ENCODE measurements at places on chromosomes 1 and 21.

- no peak for DNase-seq
Measured at GRCh38 chr1:159140474-159140873, 30.9 kb upstream of the CADM3 start.

- no peak for DNase-seq
Measured at GRCh38 chr1:12142891-12143630, 23.7 kb upstream of the TNFRSF1B start.

GRCh38 chr1:53766831-53767405 lies 28.0 kb upstream of the GLIS1 start:
- no peak for DNase-seq

GRCh38 chr1:175332515-175332914 lies 139.9 kb upstream of the KIAA0040 start:
- DNase-seq: no peak

GRCh38 chr1:35461966-35462651 lies 95.1 kb downstream of the KIAA0319L start:
- DNase-seq: peak; percentile 44

GRCh38 chr1:214551436-214552173 lies at the start of gene PTPN14:
Gene PTPN14, minus strand, starts transcription at chr1:214551602. Its CDS starts 86,799 bp downstream, at chr1:214464803.
- peak; percentile 58 for DNase-seq

GRCh38 chr1:187853505-187853904 lies 1024.8 kb downstream of the PLA2G4A start:
- DNase-seq: no peak

- no peak for DNase-seq
Measured at GRCh38 chr1:8722366-8722765, 95.1 kb downstream of the RERE start.

DNA sequence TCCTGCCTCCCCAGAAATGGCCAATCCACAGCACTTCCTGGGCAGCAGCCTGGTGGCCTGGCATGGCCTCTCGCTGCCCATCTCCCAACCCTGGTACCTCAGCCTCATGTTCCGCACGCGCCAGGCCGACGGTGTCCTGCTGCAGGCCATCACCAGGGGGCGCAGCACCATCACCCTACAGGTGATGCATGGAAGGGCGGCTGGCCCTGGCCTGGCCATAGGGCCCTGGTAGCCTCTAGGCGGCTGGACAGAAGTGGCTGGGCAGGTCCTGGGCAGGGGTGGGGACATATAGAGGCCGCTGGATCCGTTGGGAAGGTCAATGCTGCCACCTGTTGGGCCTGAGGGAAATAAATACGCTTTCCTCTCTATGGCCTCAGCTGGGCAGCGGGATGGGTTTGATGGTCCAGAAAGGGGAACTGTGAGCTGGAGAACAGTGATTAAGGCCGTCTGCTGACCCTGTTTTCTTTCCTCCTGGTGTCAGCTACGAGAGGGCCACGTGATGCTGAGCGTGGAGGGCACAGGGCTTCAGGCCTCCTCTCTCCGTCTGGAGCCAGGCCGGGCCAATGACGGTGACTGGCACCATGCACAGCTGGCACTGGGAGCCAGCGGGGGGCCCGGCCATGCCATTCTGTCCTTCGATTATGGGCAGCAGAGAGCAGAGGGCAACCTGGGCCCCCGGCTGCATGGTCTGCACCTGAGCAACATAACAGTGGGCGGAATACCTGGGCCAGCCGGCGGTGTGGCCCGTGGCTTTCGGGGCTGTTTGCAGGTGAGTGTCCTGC lies 14.4 kb downstream of the CELSR2 start:
- peak; percentile 90 for DNase-seq

DNA sequence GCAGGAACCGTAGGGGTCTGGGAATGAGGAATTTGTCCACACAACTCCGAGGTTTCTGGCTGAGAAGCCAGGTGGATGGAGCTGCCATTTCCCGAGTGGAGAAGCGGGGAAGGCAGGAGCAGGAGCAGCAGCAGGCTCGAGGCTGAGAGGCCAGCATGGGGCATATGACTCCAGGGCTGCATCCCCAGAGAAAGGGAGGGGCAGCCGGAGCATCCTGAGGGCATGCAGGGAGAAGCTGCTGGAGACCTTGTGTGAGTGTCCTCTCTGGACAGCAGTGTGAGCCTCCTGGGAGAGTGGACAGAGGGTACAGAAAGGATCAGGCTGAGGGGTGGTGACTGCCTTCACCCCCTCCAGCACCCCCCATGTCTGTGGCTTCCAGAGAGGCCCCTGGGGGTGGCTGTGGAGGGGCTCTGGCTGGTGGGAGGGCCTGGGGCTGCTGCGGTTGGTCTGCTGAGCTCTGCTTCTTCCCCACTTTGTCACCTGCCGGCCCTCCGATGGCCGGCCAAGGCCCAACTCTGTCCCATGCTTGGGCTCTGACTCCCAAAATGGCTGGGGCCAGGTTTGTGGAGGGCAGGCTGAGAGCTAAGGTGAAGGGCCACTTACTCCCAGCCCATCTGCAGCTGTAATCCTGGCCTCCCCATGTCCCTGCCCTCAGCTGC lies 633.1 kb downstream of the MATN1 start:
- DNase-seq: no peak

Measured in GM13976 (cell line).